ENCODE measurements at places on chromosomes 1 and 21.

GRCh38 chr1:53495633-53496345 is 36.6 kb downstream of the DMRTB1 start:
- DNase-seq: no peak

DNA sequence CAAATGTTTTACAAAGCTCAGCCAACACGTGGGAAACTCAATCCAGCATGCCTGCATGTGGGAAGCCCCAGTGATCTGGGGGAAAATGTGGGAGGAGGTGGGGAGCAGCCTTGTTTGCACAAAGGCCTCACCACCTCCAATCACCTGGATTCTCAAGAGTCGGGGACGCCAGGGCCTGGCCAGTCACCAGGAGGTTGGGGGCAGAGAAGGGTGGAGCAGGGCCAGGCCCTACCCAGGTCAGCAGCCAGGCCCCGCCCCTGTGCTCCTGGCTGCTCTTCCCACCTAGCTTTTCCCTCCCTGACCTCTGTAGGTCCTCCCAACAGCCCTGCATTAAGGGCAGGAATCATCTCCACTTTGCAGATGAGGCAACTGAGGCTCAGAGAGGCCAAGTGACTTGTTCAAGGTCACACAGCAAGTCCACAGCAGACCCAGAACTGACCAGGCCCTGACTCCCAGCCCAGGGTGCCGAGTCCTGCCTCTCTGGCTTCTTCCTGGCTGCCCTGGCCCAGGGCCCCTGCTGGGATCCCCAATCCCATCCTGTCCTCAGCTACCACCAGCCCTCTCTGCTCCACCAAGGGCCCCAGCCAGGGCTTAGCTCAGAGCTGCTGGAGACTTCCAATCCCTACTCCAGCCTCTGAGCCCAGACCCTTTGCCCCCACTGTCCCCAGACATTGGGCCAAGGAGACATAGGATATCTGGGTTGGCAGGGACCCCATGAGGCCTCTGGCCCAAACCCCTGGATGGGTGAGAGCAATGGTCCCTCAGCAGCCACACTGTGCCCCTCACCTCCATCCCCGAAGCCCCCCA is 508.6 kb downstream of the PTPRU start:
- DNase-seq: no peak

DNA sequence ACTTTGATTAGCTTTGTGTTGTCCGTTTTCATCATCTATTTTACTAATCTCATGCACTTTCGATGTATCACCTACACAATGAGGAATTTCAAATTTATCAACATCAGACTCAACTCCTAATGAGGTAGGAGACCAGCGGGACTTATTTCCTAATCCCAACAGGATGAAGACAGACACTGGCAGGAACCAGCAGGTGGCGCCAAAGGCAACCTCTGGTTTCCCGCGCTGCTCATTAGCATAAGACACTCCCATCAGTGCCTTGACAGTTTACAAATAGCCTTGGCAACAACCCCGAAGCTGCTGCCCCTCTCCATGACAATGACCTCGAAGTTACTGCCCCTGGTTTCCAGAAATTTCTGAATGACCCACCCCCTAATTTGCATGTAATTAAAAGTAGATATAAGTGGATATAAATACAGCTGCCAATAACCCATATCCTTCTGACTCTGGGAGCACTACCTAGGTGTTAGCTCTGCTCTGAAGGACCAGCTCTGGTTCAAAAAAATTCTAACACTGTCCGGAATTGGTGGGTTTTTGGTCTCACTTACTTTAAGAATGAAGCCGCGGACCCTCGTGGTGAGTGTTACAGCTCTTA is 974.8 kb downstream of the ADGRL2 start:
- peak; percentile 25 for DNase-seq

GRCh38 chr1:172530000-172530399 is 3.0 kb upstream of the SUCO start:
- DNase-seq: no peak

GRCh38 chr21:44429894-44430293 is 25.4 kb upstream of the LRRC3 start:
- no peak for DNase-seq

DNA sequence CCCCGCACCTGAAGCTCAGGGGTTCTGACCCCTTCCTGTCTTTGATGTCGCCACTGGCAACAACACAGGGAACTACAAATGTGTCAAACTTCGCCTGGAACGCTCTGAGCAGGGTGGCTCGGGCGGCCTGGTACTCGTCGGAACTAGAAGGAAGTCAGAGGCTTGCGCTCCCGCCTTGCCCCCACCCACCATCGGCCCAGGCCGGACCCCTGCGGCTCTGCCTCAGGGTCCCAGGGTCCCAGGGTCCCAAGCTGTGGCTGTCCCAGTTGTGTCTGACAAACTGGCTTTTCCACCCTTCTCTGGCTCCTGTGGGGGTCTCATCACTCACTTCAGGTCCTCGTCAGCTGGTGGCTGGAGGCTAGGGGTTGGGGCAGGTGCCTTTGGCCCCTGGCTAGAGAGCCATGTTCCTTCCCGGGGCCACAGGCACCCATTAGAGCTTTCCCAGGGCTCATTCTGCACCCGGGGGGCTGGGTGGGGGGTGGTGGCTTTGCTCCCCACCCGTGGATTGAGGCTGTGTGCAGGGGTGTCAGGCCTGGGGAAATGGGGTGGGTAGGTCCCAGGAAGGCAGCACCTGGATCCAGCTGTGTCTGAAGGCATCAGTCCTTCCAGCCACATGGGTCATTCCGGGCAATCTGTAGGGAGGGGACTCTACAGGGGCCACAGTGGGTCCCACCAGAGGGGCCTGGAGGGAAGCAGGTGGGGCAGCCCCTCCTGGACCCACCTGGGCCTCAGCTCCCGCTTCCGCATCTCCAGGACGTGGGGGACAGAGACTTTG is 8.0 kb upstream of the TMEM52 start:
- DNase-seq: no peak

- DNase-seq: no peak
Observed at GRCh38 chr1:28136922-28137613, 39.4 kb downstream of the PTAFR start.
